ENCODE measurements at places on chromosomes 11 and 22.

- no peak for DNase-seq
Observed at GRCh38 chr22:19978748-19979147, 37.1 kb upstream of the TXNRD2 start.

- DNase-seq: no peak
Observed at GRCh38 chr11:86063536-86063935, 5.3 kb downstream of the PICALM start.

GRCh38 chr11:57391539-57391938 lies 1.1 kb upstream of the PRG2 start:
- no peak for DNase-seq

DNA sequence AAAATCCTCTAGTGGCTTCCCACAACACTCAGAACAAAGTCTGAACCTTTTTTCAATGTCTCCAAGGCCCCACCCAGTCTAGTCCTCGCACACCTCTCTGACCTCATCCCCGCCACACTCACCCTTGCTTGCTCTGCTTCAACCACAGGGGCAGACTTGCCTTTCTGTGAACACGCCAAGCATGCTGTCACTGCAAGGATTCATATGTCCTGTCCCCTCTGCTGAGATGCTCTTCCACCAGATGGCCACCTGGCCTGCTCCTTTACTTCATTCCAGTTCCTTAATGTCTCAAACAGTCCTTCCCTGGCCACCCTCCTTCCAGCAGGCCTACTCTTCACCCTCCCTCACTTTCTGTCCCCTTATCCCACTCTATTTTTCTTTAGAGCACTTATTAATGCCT lies 60.6 kb upstream of the ARHGAP20 start:
- DNase-seq: no peak

DNA sequence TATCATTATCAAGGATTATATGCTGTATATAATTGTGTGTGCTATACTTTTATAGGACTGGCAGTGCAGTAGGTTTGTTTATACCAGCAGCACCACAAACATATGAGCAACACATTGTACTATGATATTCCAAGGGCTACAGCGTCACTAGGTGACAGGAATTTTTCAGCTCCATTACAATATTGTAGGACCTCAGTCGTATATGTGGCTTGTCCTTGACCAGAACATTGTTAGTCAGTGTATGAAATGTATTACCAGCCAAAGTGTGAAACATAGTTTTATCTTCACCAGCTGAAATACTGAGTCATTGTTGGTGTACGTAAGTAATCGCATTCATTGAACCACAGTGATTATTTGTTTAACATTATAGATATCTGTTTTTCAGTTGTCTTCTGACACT lies 20.4 kb downstream of the JHY start:
- DNase-seq: no peak

DNA sequence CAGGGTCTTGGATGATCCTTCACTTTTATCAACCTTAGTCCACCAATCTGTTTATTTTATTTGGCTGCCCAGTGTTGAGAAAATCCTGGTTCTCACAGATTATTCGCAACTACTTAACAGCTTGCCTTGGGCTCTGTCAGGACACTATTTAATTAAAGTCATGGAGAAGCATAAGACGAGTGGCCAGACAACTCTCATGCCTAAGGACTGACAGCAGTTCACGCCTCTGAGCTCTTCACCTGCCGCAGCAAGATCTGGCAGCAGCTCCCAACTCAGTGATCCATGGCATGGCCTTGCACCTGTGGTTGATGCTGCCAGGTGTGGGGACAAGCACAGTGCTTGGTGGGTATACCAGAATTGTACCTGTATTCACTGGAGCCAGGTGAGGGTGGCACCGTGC lies 37.8 kb downstream of the HIRA start:
- DNase-seq: no peak

DNA sequence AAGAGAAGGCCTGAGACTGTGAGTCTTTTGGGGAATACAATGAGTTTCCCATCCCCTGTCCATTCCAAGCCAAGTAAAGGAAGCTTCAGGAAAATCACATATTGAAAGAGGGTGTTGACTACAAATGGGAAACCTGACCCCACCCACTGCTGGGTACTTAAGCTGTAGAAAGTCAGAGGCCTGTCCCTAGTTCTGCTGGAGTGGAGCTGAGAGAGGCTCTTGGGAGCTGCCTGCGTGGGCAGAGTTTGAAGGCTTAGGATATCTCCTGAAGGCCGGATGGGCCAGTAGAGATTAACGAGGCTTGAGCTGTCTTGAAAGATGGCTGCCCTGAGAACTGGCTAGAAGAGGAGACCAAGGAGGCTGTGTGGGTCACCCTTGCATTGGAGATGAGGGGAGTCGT lies 176.2 kb upstream of the NECTIN1 start:
- DNase-seq: no peak

DNA sequence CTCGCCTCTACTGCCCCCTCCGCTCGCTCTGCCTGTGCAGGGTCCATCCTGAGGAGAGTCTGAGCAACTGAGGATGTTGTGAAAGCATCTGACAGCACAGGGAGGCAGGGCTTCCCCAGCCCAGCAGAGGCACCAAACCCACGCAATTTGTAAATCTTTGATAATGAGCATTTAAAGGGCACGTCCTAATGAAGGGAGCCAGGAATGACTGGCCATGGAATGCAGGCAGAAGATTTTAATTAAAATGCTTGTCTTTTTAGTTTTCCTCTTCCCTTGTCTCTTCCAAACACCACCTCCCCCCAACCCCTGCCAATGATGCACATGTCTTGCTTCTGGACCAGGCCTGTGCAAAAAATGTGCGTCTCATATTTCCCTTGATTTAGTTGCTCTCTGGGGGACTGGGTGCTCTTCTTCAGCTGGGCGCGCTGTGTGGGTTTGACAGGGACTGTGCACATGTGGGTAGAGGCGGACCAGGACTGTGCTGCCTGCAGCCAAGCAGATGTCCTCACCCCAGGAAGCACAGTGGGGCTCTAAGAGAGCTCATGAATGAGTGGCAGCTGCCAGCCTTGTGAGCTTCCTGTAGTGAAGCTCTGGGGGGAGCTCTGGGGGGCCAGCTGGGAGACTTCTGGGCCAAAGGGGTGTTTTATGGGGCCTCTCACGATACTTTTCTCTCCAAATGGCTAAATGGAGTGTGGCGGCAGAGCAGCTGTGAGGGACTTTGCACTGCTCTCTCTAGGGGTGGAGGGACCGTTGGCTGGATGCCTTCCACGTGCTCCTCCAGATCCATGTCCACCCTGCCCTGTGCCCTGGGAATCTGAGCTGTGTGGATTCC lies 273.5 kb downstream of the ST3GAL4 start:
- no peak for DNase-seq

GRCh38 chr11:28674433-28675103 lies 566.4 kb downstream of the METTL15 start:
- DNase-seq: no peak

DNA sequence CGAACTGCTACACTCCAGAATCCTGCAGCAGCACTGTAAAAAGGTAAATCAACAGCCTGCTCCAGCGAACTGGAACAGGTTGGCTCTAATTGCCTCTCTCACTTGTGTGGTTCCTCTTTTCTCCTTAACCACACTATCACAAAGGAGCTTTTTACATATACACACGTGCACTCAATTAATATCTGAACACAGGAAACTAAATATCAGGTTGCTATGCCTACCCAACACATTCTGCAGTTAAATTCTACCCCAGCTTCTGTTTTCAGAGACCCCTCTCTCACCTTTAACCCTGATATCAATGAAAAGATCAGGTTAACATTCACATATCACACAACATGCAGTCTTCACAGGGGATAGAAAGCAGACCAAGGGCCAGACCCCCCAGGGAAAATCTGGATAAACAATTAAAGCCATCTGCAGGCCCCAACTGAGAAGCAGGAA lies 11.0 kb downstream of the RBFOX2 start:
- DNase-seq: no peak
